Activated CD4-positive, alpha-beta T cell treated with anti-CD3 and anti-CD28 coated beads for 36 hours (primary cell): ENCODE measurements at places on chromosomes 4 and X.

GRCh38 chr4:168737806-168738172, 240.9 kb downstream of the PALLD start:
- DNase-seq = no peak

DNA sequence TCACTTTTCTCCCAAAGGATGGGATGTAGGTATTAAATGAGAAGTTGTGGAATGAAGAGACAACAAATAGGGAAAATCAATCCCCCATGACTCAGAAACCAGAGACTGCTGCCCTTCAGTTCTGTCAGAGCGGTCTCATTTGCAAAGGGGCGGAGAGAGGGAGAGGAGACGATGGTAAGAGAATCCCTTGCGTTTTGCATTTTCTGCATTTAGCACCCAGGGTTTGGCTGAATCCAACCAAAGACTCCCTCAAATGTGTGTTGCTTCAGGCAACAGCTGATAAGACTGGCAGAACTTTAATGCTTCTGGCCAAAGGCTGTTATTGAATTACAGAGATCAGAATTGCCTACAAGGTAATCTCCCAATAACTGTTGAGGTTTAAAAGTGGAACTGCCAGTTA, 230.2 kb downstream of the EVC2 start:
- no peak for DNase-seq

DNA sequence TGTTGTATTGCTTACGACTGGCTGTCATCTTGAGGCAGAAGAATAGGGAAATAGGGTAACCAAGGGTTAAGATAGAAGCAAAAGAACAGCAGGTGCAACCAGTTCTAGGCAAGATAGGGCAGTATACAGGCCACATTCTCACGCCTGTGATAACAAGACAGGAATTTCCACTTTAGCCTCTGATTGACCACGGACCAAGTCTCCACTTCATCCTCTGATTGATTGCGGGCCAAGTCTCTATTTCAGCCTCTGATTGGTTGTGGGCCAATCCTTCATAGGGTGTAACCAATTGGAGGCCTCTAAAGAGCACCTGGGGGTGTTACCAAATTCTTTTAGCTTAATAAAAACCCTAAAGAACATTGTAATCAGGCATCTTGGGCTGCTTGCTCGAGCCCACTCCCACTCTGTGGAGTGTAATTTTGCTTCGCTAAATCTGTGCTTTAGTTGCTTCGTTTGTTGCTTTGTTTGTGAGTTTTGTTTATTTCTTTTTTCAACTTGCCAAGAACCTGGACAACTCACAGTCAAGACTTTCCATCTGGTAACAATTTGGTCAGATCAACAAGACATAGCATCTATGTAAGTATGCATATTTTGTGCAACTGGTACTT, 8.7 kb upstream of the TBC1D9 start:
- DNase-seq = no peak

GRCh38 chr4:38013461-38014366, 53.5 kb downstream of the PTTG2 start:
- no peak for DNase-seq

- no peak for DNase-seq
Observed at GRCh38 chr4:72893354-72894066, 176.0 kb downstream of the COX18 start.

- DNase-seq = peak; percentile 51
Observed at GRCh38 chrX:19883878-19884277, 3.5 kb downstream of the SH3KBP1 start.

- no peak for DNase-seq
Observed at GRCh38 chr4:164413743-164414142, 340.2 kb upstream of the SMIM31 start.

DNA sequence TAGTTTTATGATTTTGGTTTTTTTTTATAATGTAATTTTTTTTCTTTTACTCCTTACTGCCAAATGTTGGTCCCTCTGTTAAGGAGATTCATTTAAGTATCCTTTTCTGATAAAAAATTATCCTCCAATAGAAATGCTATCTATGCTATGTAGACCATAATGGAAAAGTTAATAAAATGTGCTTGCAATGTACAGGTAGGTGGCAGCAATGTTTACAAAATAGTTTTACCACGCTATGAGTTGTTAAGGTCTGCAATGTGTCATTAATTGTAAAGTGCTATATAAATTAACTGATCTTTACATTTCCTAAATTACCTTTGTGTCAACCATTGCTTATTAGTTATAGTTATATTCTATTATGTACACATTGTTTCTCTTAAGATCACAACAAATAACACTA, 3.8 kb upstream of the CENPC start:
- DNase-seq = no peak

DNA sequence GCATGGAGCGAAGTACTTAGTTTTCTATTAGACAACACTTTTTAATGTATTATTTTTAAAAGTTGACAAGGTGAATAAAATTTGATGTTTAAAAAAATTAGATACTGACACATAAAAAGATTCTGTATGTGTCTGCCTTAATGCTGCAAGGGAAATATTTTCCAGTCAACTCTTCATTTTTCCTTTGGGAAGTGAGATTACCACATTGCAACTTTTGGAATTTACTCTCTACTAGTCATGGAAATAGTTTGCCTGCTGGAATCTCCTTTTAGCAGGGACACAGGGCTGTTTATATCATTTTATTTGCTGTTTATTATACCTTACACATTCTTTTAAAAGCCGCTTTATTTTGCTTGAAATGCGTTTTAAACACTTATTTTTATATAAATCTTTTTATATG, 135.1 kb downstream of the MID1 start:
- no peak for DNase-seq

GRCh38 chr4:2570036-2570435, 33.6 kb downstream of the FAM193A start:
- DNase-seq = no peak

DNA sequence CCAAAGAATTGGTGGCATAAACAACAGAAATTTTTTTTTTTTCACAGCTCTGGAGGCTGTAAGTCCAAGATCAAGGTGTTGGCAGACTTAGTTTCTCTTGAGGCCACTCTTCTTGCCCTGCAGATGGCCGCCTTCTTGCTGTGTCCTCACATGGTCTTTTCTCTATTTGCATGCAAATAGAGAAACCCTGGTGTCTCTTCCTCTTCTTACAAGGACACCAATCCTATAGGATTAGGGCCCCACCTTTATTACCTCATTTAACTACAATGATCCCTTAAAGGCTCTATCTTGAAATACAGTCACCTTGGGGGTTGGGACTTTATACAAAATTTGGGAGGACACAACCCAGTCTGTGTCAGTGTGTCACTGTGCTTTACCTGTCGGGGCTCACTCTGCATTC, 175.4 kb upstream of the PGRMC2 start:
- DNase-seq = no peak

DNA sequence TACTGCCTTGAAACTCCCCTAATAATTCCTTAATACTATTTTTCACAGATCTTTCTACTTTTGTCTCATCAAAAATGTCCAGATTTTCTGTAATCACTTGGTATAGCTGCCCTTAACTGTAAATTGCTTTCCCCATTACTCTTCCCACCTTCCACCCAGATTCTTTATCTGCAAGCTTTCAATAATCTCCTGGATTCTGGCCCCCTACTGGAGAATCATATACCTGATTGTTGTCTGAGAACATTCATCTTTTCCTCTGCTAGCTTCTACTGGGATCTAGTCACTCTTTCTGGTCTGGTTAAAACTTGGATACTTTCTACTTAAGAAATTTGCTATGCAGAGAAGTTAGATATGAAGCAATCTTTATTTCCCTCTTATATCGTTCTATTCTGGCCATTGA, 552.6 kb downstream of the PCDH19 start:
- no peak for DNase-seq

- no peak for DNase-seq
Observed at GRCh38 chr4:689723-690122, 772 bp upstream of the SLC49A3 start.

DNA sequence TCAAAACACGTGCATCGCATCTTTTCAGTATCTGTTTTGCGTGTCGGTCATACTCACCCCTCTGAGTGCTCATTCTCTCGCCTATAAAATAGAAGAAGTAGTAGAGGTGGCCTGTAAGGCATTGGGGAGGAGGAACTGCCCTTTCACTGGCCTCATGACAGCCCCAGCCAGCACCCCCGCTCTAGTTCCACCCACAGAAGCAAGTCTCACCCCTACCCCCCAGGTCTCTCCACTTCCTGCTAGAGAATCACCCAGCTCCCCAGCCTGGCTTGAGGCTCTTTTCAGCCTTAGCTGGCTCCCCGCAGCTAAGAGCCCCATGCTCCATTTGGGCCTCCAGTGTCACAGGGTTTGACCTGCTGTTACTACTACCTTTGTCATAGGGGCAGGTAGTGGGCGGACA, 11.8 kb downstream of the HDAC6 start:
- no peak for DNase-seq

DNA sequence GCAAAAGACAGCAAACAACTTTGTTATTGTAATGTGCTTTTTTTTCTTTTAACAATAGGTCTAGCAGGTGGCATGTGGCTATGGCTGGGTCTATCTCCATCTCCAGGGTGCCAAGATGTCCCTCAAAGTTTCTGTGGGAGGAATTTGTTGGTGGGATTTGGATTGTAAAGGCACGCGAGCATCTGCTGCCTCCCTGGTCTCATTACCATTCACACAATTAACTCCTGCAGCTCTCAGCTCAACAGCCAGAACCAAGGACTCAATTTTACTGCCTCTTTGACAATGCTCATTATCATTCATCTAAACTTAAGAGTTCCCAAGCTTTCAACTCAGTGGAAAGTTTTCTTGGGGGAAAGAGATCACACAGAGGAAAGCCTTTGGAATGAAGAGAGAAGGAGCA, 10.9 kb upstream of the PCDH18 start:
- DNase-seq = no peak

GRCh38 chr4:118865091-118865708, 23.5 kb upstream of the SYNPO2 start:
- peak; percentile 23 for DNase-seq

DNA sequence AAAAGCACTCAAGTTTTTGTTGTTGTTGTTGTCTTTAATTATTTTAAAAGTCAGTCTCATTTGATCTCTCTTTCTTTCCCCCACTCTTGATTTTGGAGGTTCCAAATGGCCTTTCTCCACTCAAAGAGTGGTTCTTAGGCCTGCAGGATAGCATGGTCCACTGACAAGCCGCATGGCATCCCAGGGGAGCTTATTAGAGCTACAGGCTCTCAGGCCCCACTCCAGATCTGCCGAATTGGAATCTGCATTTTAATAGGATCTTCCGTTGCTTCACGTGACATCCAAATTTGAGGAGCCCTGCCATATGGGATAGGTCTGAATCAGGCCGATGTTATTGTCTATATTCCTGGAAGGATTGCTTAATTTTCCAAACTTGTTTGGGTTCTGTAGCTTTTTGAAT, 72.1 kb downstream of the CPE start:
- DNase-seq = no peak

- no peak for DNase-seq
Observed at GRCh38 chrX:52270453-52271116, 85.9 kb downstream of the MAGED4 start.

DNA sequence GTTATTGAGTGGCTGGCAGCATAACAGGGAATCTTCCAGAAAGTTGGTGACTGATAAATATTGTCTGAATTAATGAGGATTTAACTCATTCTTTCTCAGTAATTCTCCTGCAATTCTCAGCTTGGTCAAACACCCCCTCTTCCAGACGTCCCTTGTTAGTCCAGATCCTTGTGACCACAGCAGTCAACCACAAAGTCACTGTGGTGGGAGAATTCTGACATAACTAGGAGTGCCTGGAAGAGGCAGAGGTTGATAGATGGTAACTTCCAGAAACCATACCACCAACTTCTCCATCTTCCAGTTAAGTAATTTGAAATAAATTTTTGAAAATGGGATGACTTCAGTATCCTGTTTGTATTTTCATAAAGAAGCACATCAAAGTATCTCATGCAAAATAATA, 90.1 kb downstream of the CEP44 start:
- no peak for DNase-seq

- no peak for DNase-seq
Observed at GRCh38 chr4:30535255-30535654, 184.9 kb upstream of the PCDH7 start.
